ENCODE measurements at places on chromosomes 16 and 17.

DNA sequence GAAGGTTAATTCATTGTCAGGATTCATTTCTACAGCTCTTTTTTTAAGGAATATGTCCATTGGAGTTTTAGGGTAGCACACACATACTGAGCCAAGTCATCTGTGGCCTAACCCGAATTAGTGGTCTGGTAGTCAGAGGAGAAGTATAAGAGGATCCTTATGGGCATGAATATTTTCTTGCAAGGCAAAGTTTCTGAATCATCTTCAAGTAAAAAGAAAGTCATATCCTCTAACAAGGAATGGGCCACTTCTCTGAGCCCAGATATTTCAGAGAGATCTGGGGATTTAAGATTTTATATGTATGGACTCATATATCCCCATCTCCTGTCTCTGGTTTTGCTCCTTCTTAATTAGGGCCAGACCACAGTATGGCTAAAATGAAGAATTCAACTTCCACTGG, 99.2 kb upstream of the CDH8 start:
- no peak for DNase-seq

- DNase-seq = no peak
Measured at GRCh38 chr16:29675811-29676643, 3.0 kb upstream of the QPRT start.

DNA sequence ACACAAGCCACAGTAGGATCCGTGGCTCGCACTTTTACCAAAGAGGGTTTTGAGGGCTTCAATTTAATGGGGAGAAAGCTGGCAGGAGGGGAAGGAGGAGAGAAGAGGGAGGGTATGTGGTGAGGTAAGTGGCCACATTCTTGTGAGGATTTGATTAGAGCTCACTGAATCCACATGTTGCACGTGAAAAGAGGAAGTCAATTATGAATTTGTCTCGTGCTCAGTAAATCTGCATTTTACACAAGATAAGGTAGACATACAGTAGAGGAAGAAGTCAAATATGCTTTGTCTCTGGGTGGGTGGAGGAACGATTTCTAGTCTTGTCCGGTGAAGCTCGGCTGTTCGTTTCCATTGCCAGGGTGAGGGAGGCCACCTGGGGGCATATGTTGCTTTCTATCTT, 862 bp downstream of the ZNF232 start:
- DNase-seq = no peak

DNA sequence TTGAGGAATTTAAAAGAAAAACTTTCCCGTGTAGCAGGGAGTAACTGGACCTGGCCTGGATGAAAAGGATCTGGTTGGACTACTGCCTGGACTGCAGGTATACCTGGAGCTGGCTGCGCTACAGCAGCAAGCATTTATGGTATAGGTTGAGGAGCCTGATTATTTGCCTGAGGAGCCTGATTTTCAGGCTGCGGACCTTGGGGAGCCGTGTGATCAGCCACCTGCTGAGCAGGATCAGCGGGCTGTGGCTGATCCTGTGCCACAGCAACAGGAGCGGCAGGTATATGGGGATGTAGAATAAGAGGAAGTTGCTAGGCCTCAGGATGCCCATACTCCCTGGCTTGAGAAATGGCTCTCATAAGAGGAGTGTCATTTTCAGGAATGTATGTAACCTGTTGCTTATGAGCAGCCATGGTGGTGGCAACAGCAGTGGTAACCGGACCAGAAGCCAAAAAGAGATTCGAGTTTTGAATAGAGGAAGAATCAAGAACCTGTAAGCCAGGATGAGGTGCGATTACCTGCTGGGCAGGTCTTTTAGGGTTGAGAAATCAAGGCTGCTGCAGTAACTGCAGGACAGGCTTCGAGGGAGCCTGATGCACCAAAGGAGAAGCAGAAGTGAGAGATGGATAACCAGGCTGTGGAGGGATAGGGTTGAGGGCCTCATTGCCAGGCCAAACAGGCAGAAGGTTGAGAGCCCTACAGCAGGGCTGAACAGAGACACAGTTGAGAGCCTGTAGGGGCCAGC, 60.9 kb upstream of the ARL4D start:
- no peak for DNase-seq

- DNase-seq = no peak
Measured at GRCh38 chr17:2093349-2093748, 38.4 kb downstream of the HIC1 start.

DNA sequence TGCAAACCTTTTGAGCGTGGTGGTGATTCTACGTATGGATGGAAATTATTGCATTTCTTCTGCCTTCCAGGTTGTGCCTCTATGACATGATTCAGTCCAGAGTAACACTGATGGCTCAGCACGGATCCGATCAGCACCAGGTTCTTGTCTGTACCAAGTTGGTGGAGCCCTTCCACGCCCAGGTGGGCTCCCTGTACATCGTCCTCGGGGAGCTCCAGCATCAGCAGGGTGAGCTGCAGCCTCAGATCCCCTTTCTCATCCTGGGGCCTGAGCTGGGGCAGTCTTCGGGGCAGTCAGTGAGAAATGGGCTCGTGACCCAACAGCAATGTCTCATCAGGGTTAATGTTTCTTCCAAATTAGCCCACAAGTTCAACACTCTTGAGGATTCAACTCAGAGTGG, 9.3 kb upstream of the CDK3 start:
- DNase-seq = no peak

DNA sequence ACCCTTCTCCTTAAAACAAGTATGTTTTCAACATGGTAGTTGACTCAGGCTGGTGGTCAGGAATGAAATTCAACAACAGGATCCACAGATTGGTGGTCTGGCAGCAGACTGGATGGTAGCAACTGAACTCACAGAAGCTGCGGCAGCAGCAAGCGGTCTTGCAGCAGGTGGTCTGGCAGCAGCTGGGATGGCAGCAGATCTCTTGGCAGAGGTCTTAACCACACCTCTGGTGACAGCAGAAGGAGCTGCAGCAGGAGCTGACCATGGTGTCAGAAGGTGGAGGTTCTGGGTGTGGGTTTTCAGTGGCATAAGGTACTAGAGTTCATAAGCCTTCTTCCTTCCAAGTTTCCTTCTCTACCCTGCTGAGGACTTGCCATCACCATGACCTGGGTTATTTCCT, 2.2 kb upstream of the KRTAP4-1 start:
- no peak for DNase-seq

GRCh38 chr16:8874388-8874787, 5.6 kb upstream of the CARHSP1 start:
- no peak for DNase-seq

GRCh38 chr16:63745456-63745855, 1376.4 kb downstream of the CDH11 start:
- no peak for DNase-seq

GRCh38 chr17:63120406-63120805, 154.4 kb downstream of the TANC2 start:
- no peak for DNase-seq

DNA sequence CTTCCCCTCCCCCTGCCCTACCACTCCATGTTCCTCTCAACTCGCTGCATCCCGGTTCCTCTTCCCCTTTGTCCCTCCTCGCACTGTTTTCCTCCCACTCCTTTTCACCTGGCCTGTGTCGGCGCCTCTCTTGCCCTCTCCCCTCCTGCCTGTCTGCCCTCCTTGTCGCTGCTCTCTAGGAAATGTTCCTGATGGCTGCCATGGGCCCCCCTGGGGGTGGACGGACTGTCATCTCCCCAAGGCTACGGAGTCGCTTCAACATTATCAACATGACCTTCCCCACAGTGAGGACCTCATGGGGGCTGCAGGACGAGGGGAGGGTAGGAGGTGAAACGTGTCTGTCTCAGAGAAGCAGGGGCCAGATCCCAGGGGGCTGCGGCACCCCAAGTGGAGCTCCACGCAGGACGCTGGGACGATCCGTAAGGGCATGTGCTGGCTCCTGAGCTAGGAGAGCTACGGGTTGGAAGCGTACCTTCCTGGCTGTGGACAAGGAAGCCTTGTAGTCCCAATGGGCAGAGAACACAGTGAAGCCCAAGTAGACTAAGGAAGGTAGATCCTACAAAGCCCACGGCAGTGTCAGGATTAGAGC, 39.8 kb upstream of the KDM6B start:
- no peak for DNase-seq

GRCh38 chr16:77738706-77739558, 16.6 kb downstream of the NUDT7 start:
- DNase-seq = no peak

DNA sequence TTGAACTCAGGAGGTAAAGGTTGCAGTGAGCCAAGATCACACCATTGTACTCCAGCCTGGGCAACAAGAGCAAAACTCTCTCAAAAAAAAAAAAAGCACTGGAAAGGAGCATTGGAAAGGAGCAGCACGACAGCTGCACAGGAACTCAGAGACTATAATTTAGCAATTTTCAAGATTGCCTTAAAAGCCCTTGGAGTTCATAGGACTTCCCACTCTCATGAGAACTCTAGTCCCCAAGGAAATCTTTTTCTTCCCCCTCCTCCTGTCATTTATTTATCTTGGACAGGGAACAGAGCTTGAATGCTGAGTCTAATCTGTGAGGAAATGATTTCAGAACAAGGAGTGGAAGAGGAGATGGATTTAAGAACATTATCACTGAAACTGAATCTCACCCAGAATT, 69.0 kb downstream of the PLXDC1 start:
- DNase-seq = no peak

- no peak for DNase-seq
Measured at GRCh38 chr17:42354956-42355843, 33.0 kb downstream of the STAT3 start.

GRCh38 chr17:61159221-61159814, 240.3 kb upstream of the TBX2 start:
- DNase-seq = no peak

- no peak for DNase-seq
Measured at GRCh38 chr17:56653877-56654276, 60.4 kb downstream of the NOG start.

DNA sequence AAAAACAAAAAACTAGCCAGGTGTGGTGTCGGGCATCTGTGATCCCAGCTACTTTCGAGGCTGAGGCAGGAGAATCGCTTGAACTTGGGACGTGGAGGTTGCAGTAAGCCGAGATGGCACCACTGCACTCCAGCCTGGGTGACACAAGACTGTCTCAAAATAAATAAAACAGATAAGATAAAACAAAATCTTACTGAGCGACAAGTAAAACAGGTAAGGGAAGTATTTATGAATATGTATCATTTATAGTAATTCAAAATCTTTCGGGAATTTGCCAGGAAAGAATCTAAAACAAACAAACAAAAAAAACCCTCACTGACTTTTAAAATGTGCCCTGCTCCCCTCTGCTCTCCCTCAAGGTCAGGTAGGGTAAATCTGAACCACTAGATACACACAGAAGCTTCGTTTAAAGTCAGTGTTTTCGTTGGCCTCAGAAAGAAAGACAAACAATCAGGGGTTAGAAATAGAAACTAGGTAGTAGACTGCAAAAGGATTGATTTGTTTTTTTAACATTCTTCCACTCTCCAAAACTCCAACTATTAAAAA, 2.1 kb downstream of the PRPSAP1 start:
- DNase-seq = no peak

- peak; percentile 37 for DNase-seq
Measured at GRCh38 chr17:38729886-38730525, at the start of gene CISD3. TSS of gene CISD3 (plus strand) at chr17:38730341. CDS start at chr17:38730359, 18 bp downstream.

- DNase-seq = no peak
Measured at GRCh38 chr16:5428932-5429331, 331.3 kb upstream of the EEF2KMT start.

GRCh38 chr16:13923703-13924298, 3.8 kb downstream of the ERCC4 start:
- no peak for DNase-seq

GRCh38 chr16:54107583-54108202, 178.9 kb downstream of the IRX3 start:
- no peak for DNase-seq

Measured in AG04450 (cell line).